ENCODE measurements at places on chromosomes 6 and 20.

DNA sequence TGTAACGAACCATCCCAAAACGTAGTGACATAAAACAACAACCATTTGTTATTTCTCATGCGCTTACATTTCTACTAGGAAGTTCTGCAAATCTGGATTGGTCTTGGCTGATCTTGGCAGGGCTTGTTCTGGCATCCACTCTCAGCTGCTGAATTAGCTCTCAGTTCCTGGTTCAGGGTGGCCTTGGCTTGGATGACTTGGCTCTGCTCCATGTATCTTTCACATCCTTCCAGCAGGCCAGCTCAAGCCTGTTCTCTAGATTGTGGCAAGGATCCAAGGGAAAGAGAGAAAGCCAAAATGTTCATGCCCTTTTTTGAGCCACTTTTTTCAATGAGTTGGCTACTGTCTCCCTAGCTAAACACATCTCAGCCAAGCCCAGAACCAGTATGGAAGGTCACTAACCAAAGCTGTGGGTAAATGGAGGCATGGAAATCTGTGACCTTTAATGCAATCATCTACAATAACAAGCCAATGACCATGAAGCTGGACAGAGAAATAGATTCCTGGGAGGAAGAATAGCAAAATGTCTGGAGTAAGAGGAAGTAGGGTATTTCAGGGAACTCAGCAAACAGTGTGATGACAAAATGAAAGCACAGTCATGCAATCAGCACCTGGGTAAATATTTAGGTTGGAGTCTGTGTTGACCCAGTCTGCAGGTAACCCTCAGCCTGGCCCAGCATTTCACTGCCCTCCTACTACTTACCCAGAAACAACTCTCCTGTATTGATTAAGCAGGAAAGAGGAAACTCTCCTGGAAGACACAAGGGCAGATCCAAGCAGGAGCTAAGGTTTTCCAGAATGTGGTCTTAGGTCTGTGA lies 32.7 kb upstream of the SNAP25 start:
- DNase-seq, result no peak

- no peak for DNase-seq
Observed at GRCh38 chr6:34357937-34358336, 34.5 kb downstream of the NUDT3 start.

GRCh38 chr6:116568111-116568510 lies 3.2 kb upstream of the RWDD1 start:
- no peak for DNase-seq

- no peak for DNase-seq
Observed at GRCh38 chr20:36585410-36586125, 12.2 kb downstream of the TGIF2 start.

- DNase-seq, result no peak
Observed at GRCh38 chr6:29131691-29132090, 23.8 kb downstream of the OR2J3 start.

DNA sequence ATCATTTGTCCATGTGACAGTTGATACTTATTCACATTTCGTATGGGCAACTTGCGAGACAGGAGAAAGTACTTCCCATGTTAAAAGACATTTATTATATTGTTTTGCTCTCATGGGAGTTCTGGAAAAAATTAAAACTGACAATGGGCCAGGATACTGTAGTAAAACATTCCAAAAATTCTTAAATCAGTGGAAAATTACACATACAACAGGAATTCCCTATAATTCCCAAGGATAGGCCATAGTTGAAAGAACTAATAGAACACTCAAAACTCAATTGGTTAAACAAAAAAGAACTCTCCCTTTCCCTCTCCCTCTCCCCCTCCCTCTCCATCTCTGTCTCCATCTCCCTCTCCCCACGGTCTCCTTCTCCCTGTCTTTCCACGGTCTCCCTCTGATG lies 19.4 kb upstream of the EIF2S2 start:
- no peak for DNase-seq

GRCh38 chr20:50244352-50245149 lies 53.9 kb downstream of the CEBPB start:
- no peak for DNase-seq

- no peak for DNase-seq
Observed at GRCh38 chr6:3318821-3319540, 60.2 kb downstream of the PSMG4 start.

- DNase-seq, result no peak
Observed at GRCh38 chr6:162234631-162235030, 492.9 kb downstream of the PRKN start.

- no peak for DNase-seq
Observed at GRCh38 chr20:44886266-44886651, 754 bp downstream of the YWHAB start.

- no peak for DNase-seq
Observed at GRCh38 chr6:142950291-142950690, 5.3 kb upstream of the HIVEP2 start.

DNA sequence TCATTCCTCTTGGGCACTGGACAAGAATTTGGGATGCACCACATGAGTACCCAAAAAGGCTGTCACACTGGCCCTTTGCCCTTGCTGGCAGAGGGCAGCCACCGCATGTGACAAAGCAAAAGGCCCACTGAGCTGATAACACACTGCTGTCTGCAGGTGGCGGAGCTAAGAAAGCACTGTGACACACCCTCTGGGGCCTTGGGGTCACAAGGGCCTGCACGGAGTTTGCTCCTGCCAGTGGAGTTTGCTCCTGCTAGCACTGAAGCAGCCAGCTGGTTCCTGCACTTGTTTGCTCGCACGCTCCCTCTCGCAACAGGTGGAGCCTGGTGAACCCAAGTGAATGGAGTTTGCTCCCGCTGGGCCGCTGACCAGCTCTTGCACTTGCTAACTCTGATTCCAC lies 132.6 kb downstream of the LCA5 start:
- no peak for DNase-seq

DNA sequence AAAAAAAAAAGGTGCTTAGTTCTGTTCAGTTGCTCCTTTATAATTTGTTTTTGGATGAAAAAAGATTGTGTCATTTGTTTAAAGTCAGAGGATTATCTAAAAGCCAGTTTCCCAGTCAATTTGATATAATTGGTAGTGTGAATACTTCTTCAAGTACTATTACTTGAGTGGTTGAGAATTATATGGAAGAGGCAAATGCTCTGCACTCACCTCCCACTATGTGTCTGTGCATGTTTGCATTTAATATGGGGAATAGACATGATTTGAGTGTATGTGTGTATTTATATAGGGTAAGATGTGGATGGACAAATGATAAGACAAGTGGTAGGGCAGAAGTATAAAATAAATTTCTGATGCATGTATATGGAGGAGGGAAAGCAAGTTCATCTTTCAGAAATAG lies 15.8 kb downstream of the GJA1 start:
- DNase-seq, result no peak

DNA sequence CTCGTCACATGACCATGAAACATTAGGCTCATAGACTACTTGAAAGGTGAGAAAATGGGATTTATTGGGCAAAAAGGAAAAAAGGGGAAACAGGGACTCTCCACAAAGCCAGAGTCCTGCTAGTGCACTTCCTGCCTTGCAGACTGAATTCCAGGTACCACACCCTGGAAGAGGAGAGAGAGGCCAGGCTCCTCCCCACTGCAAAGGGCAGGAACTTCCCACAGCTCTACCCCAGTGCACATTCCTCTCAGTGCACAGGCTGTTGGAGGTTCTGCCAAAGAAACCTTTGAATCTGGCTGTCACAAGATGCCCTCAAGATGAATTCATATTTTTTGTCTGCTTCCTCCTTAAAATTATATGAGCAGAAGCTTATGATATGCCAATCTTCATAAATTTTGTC lies 920.4 kb upstream of the GJE1 start:
- DNase-seq, result no peak

DNA sequence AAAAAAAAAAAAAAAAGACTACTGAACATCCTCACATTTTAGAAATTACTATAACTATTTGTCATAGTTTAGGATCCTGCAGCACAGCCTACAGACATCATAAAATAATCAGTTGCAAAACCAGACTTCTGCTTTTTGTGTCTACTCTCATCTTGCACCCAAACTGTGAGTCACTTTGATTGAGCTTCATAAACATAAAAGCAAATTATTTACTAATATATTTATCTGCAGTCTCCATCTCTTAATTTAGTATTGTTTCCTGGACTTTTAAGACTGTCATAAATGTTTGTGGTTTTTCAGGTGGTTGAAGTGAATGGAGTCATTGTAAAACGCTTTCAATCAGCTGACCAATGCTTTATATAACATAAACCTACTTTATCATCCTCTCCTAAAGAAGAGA lies 14.8 kb upstream of the CALHM6 start:
- DNase-seq, result no peak

GRCh38 chr6:142152746-142153145 lies 5.7 kb downstream of the VTA1 start:
- no peak for DNase-seq

GRCh38 chr6:78999737-79000136 lies 78.3 kb downstream of the PHIP start:
- DNase-seq, result no peak

DNA sequence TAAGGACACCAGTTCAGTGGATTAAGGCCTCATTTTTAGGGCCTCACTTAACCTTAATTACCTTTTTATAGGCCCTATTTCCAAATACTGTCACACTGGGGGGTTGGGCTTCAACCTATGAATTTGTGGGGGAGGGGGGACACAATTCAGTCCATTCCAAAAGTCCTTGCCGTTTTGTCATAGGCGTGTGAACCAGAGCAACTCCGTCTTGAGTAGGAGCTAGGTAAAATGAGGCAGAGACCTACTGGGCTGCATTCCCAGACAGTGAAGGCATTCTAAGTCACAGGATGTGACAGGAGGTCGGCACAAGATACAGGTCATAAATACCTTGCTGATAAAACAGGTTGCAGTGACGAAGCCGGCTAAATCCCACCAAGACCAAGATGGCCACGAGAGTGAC lies 113.5 kb upstream of the SNX9 start:
- DNase-seq, result no peak

GRCh38 chr6:20467437-20467836 lies 65.8 kb downstream of the E2F3 start:
- peak; percentile 6 for DNase-seq

- DNase-seq, result peak; percentile 50
Observed at GRCh38 chr20:33933469-33933909, 60.2 kb upstream of the RALY start.

- no peak for DNase-seq
Observed at GRCh38 chr20:50750145-50750671, 18.8 kb downstream of the PARD6B start.

- no peak for DNase-seq
Observed at GRCh38 chr6:108568551-108569305, 8.0 kb downstream of the FOXO3 start.

DNA sequence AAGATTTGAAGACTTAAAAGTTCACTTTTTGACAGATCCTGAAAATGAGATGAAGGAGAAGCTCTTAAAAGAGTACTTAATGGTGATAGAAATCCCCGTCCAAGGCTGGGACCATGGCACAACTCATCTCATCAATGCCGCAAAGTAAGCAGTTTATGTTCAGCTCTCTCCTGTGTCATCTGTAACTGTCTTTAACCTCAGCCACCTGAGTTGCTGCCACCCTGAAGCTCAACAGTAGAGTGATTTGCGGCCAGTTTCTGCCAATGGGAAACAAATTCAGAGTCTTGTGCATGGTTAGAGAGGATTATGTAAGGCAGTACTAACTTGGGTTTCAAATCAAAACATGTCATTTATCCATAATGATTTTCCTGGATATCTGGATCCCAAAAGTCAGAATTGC lies 10.1 kb downstream of the TNFAIP3 start:
- DNase-seq, result no peak

GRCh38 chr6:149913085-149913484 lies 9.8 kb downstream of the RAET1G start:
- no peak for DNase-seq

GRCh38 chr6:30074331-30075093 lies 1.1 kb downstream of the RNF39 start:
- no peak for DNase-seq

DNA sequence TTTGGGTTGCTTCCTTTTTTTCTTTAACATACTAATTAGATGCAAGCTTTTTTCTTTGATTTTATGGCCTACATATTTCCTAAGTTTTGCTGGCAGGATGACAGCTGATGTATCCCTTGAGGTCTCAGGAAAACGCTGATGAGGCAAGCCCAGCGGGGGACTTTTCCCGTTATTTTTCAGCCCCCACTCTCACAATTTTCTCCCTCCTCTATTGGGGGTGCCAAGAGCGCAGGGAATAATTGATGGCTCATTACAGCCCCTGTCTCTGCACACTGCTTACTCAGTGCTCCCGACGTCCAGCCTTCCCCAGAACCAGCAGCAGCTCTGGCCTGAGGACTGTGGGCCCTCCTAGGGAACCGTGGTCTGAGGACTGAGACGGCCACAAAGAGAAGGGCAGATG lies 38.6 kb upstream of the VSTM2L start:
- DNase-seq, result no peak

- no peak for DNase-seq
Observed at GRCh38 chr6:66735106-66735890, 1028.3 kb upstream of the EYS start.

DNA sequence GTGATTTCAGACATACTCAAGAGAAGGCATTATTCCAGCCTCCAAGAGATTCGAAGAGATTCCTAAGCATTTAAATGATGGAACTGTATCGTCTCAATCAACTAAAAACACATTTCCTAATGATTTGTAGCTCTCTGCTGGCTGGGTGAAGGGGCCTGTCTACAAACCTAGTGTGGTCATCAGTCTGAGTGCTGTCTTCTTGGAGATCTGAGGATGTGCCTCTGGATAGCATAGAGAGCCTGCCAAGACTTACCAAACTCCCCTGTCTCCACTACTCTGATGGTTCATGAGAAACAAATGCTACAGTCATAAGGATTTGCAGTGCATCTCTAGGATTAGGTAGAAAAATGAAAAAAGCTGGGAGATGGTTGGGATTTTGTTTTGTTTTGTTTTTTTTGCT lies 176.9 kb upstream of the CITED2 start:
- DNase-seq, result no peak

GRCh38 chr6:151702851-151703658 lies 104.4 kb upstream of the ESR1 start:
- DNase-seq, result no peak

DNA sequence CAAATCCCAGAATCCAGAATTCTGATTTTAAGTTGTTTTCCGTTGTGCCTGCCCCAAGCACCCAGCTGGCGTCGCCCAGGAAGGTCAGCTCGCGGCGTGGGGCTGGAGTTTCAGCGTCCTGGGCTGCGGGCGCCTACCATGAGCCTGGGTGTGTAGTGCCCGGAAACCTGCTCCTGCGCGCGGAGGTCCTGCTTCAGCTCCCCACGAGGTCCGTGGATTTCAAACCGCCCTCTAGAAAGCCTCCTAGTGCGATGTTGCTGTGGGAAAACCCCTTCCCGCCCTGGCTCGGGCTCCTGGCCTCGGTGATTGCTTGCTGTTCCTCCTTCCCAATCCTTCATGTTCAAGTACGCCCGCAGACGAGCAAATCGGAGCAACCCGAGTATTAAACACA lies 51.3 kb upstream of the NRN1 start:
- no peak for DNase-seq

Data from T-helper 2 cell treated with Interferon-gamma antibody and Interleukin-4, amounts not matched to agents 5 μg/mL and 100 μg/mL, for 36 hours (primary cell).